ENCODE measurements at places on chromosomes 12 and 14.

- no peak for DNase-seq
These were observed 189.0 kb upstream of the AMIGO2 start for GRCh38 chr12:47268501-47269454.

- no peak for DNase-seq
These were observed 627 bp downstream of the CPM start for GRCh38 chr12:68932128-68932960.

DNA sequence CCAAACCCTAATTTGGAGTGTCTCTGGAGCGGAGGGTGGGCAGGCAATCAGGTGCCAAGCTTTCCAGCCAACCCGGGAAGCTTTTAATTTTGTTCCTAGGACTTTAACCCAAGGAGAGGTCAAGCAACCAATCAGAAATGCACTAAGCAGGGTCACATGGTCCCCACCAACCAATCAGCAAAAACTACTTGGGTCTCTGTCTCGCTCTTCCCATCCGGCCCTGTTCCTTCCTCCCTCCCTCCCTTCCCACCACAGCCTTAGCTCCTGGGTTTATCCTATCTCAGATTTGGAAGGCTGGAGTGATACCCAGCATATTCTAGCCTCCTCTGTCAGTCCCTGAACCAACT is 7.3 kb downstream of the HOXC5 start:
- DNase-seq, result no peak

DNA sequence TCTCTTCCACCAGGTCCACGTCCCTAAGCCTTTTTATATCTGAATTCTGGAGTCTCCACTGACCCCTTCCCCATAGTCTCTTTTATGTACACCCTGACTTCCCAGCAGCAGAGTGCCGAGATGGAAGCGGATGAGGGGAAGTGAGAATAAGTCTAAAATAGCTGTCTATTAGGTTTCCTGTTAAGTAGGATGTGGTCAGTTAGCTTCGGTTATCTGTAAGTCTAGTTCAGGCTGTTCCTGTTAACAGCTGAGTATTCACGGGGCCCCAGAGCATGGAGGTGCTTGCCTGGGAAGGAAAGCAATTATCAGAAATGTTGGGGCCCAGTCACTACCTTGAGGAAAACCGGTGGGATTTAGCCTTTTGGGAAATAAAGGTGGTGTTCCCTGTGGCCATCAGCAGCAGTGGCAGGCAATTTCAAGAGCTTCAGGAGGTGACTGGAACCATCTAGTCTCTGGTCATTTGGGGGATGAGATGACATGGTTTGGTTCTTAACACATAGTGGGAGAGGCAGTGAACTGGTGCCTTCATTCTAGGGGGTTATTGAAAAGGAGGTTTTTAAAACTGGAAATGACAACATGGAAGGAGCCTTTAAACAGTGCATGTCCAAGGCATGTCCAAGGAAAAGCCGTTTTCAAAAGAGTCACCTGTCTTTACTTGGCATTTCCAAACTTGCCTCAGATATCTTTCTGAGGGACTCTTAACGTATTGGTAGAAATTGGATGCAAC is 21.8 kb downstream of the CHST11 start:
- no peak for DNase-seq

GRCh38 chr14:89724628-89724960 is 229.9 kb downstream of the EFCAB11 start:
- DNase-seq, result no peak

DNA sequence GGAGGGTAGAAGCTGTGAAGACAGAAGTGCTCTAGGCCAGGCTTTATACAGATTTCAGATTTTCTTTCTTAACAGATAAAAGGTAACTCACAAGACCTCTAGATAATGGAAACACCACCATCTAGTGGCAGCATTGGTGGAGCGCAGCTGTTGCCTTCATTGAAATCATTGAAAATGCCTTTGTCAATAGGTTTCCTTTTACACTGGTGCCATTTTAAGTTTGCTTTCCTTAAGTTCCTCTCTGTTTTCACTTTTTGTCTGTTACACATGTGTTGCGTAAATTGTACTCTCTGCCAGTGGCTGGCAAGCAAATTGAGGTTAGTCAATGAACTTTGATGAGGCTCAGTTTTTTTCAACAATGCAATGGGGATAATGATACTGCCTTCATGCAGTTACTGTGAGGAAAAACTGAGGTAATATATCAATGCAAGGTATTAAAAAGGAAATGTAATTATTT is 31.1 kb downstream of the ALDH1L2 start:
- peak; percentile 82 for DNase-seq

DNA sequence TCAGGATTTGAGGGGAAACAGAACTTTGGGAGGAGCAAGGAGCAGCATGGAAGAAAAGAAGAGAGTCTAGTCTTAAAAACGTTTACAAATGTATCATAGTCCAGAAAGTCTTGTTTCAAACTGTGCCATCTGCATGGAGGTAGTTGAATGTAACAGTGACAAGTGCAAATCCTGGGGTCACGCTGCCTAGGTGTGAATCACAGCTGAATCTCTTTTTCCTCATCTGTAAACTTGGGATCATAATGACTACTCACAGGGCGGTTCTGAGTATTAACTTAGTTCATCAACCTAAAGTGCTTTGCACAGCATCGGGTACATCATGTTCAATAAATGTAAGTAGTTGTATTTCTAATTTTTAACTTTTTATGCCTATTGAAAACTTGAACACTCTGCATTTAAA is 208.5 kb downstream of the CHST11 start:
- DNase-seq, result no peak

DNA sequence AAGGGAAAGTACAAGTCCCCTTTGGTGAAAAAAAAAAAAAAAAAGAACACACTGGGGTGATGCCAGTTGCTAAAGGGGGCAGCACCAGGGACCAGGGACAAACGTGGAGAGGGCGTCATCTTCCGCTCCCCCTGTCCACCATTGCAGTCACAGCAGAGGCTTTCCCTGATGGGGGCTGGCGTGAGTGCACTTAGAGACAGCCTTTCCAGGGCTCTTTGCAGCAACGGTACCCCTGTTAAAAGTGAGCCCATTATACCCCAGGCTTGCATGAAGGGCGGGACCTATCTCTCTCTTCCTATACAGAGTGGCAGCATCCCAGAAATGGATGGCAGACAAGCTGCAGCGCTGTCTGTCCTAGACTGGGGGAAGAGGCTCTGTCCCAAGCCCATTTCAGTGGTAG is 155.0 kb downstream of the KCNK10 start:
- no peak for DNase-seq

GRCh38 chr12:1162081-1162760 is 171.2 kb downstream of the ERC1 start:
- no peak for DNase-seq

DNA sequence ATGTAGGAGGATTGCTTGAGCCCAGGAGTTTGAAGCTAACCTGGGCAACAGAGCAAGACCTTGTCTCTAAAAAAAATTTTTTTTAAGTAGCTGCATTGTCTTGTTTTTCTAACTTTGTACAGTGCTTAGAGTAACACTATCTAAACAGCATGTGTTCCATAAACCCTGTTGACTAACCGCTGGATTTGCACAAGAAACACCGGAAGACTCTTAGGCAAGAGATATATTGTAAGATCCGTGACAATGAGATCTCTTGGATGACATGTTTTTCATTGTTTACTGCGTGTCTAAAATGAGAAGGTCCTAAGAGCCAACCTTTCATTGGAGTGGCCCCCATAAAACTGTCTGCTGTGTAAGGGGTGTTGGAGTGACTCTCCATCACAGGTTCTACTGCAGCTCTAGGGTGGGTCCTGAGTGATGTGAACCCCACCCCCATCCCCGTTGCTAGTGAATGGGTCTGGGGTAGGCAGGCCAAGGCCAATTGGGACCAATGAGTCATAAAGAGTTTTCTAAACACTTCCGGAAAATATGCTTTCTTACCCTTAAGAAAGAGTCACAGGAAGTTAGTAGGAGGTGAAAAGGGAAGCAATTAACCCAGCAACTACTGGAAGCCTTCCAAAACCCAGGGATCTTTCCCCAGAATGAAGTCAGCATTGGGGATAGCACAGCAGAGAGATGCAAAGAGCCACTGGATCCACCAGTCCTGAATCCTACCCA is 24.3 kb upstream of the PCNX1 start:
- no peak for DNase-seq

- no peak for DNase-seq
These were observed 907.2 kb downstream of the VRK1 start for GRCh38 chr14:97704316-97704885.

GRCh38 chr12:124495194-124495983 is 72.0 kb downstream of the NCOR2 start:
- DNase-seq, result no peak

DNA sequence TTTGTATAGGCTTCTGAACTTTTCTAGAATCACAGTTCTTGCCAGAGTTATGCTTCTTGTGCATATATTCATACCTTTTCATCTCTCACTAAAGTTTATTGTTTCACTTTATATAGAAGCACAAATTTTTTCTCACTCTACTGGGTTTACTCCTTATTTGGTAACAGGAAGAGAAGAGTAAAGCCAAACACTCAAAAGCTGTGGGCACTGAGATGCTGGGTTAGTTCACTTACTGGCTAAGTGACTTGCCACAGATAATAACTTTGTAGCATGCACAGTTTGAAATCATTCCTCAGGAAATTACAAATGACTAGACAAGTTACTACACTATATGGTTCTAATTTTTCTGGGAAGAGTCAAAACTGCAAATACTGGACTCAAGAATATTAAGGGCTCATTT is 7.8 kb downstream of the HIGD1C start:
- no peak for DNase-seq

DNA sequence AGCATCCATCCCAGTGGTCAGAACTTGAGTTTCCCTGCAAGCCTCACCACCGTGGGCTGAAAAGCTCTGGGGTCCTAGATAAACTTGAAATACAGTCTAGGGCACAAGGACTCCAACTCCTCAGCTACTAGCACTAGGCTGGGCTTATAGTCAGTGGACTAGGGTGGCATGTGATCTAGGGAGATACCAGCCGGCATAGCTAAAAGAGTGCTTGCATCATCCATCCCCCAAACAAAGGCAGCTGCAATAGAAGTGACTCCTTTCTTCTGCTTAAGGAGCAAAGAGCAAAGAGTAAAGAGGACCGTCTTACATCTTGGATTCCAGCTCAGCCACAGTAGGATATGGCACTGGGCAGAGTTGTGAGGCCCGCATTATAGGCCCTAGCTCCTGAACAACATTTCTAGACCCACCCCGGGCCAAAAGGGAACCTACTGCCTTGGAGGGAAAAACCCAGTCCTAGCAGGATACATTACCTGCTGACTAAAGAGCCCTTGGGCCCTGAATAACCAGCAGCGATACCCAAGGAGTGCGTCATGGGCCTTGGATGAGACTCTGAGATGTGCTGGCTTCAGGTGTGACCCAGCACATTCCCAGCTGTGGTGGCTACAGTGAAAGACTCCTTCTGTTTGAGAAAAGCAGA is 17.9 kb upstream of the SOS2 start:
- no peak for DNase-seq

DNA sequence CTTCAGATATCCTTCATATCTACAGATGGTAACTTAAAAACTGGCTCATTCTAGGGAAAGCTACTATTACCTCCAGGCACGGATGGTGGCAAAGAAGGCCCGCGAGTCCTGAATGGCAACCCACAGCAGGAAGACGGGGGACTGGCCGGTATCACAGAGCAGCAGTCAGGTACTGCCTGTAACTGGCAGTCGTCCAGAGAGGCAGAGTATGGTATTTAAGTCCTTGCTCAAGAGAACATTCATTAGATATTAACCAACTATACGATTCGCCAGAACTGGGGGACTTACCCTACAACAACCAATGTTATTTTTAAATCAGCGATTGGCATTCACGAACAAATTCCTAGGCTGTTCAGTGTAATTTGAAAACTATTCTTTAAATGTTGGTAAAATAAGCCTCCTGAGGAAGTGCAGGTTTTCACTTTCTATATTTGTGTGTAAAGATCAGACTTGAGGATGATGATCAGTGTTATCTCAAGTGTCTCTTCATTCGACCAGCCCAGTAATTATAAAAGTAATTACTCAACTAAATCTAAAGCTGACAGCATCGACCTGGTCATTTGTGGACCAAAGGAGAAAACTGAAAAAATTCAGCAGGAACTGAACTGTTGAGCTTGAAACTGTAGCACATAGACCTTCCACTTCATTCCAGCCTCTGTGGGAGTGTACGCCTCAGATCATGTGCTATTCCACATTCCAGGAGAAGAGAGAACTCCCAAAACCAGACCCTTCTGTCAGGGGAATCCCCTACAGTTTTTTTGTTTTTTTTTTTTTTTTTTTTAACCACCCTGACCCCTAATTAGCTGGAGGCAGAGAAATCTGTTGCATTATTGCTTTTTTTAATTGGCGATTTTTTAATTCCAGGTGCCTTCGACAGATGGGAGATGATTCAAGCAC is 75.6 kb downstream of the ESR2 start:
- no peak for DNase-seq

GRCh38 chr14:75214558-75214957 is 38.1 kb upstream of the TMED10 start:
- no peak for DNase-seq

GRCh38 chr12:113155646-113156045 is 6.1 kb downstream of the CFAP73 start:
- no peak for DNase-seq

GRCh38 chr12:52087961-52088820 is 8.7 kb downstream of the SMIM41 start:
- DNase-seq, result no peak

- no peak for DNase-seq
These were observed 7.3 kb downstream of the LHX5 start for GRCh38 chr12:113464452-113464775.

DNA sequence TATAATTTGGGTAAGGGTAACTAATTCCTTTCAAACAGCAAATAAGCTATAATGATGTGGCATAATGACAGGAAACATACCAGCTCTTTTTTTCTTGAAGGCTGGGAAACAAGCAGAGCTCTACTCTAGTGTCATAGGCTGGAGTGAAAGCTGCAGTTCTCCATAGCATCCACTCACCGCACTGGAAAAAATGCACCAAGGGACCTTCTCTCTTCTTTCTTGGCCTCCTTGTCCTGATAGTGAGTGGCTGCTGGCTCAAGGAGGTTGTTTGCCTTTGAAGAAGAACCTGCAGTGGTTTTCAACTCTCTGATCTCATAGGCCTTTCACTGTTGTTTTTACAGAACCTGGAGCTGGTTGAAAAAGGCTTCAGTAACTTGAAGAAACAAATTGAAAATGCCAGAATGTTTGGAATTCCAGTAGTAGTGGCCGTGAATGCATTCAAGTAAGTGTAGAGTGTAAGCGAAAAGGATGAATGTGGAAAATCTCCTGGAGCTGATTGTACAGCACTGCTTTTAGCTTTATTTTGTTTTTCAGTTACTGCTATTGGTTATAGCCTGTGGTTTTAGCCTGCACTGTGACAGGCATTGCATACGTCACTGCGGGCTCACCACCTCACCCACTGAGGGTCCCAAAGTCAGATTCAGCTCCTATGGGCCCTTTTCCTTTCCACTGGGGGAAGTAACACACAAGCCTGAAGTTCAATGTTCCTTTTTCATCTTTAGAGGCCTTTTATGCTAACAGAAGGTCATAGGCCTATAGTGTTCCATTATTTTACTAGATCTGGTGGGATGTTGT is 17.2 kb upstream of the AKAP5 start:
- DNase-seq, result no peak

DNA sequence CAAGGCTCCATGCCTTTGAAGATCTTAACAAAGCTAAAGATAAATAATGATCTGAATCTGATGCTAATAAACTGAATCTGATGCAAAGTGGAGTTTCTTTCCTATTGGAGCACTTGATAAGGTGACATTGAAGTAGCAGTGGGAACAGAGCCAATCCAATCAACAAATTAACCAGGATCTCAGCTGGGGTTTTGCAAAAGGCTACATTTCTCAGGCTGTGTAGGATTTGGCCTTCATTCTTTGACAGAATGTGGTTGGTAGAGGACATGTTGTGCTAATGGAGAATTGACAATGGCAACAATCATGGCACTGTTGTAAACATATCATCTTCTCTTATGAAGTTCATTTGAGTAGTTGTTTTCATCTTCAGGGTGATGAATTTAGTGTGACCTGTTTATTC is 164.9 kb downstream of the CCDC91 start:
- DNase-seq, result no peak

Measured in fibroblast of the conjunctiva (primary cell).